ENCODE measurements at places on chromosomes 16 and 17.

- no peak for DNase-seq
Measured at GRCh38 chr16:47886631-47887415, 269.0 kb downstream of the ABCC12 start.

GRCh38 chr17:45431531-45432404 lies 902 bp downstream of the ARHGAP27 start:
- peak; percentile 70 for DNase-seq

DNA sequence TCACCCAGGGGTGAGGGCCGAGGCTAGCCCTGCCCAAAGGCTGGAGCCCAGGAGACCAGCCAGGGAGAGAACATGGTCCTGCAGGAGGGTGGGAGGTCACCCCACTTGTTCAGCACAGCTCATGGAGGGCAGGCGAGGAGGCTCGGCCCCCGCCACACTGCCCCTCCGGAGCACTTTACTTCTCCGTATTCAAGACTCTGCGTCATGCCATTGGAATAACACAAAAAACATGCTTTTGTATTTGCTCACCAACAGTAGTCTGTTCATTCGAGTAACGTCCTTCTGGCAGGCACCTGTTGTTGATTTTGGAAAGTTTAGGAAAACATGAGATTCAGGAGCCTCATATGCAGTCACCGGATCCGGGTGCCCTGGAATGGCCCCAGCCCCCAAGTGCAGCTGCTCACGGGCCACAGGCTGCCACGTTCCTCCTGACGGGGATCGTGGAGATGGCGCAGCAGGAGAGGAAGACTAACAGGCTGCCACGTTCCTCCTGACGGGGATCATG lies 81.1 kb upstream of the DNAH17 start:
- no peak for DNase-seq

GRCh38 chr17:68861602-68862001 lies 93.6 kb downstream of the ABCA8 start:
- no peak for DNase-seq

GRCh38 chr17:2841606-2842005 lies 45.4 kb downstream of the RAP1GAP2 start:
- DNase-seq = no peak

DNA sequence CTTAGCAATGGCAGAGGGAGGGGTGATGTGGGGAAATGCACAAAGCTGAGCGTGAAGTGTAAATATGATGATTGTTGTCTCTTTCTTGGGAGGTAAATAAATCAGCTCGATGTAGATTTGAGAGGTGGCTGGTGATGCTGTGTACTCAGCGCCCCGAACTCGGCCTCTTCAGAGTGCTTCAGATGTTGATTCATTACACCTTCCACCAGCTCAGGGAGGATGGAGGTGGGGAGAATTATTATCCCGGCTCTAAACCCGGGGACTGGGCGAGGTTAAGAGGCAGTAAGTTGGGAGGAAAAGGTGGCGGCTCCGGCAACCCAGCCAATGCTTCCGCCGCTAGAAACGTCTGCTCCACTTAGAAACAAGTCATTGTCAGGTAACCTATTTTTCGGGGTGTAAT lies 86.5 kb downstream of the RPA1 start:
- DNase-seq = no peak
